ENCODE measurements at places on chromosomes 5 and 9. TPM values are rescaled to one million over a fixed set of nuclear protein-coding genes. Genes with fewer than 3 reads are reported as not detected.

TMC1 gene
- total RNA-seq, result not detected

PFN3 gene
- not detected for total RNA-seq

SEMA6A gene
- total RNA-seq, result 109 TPM

NEURL1B gene
- total RNA-seq, result 97.2 TPM

DNA sequence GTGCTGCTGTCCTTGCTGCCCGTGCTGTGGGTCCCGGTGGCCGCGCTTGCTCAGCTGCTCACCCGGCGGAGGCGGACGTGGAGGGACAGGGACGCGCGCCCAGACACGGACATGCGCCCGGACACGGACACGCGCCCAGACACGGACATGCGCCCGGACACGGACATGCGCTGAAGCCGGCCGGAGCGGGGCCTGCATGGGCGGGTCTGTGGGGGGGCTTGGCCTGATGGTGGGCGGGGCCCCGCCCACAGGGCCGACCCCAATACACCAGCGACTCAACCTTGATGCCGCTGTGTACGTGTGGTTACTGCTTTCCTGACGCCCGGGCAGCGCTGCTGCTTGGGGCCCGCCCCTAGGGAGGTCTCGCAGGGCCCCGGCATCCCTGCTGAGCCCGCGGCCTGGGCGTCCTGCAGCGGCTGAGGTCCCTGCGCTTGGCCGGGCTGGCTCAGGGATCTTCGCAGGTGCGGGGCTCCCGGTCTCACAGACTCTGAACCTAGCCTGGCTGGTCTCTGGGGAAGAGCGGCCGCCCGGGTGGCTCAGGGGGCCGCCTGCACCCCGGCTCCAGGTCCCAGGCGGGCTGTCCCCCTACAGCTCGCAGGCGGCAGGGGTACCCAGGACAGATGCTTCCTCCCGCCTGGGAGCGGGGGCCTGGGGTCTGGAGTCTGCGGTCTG, 20.9 kb downstream of the SLC6A18 start:
- peaks cover under 1% of the 10 kb centered on the region for H3K4me1 ChIP-seq
- H3K4me3 ChIP-seq, result no peak overlapping the region
- H3K27ac ChIP-seq, result no peak overlapping the region
- H3K27me3 ChIP-seq, result no peaks in the 10 kb centered on the region
- H3K36me3 ChIP-seq, result no peaks in the 10 kb centered on the region

DNA sequence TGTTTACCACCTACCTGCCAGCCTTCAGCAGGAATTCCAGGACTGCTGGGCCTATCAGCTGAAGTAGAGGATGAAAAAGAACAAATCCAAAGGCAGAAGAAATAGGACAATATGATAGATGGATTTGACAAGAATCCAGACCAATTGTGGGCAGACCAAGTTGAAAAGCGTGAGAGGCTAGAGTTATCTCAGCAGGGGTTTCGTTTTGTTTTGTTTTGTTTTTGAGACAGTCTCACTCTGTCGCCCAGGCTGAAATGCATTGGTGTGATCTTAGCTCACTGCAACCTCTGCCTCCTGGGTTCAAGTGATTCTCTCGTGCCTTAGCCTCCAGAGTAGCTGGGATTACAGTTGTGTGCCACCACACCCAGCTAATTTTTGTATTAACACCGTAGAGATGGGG, 113.2 kb downstream of the PALM2AKAP2 start:
- H3K27me3 ChIP-seq, result no peaks in the 10 kb centered on the region
- H3K4me1 ChIP-seq, result no peaks in the 10 kb centered on the region
- no peak for DNase-seq

DNA sequence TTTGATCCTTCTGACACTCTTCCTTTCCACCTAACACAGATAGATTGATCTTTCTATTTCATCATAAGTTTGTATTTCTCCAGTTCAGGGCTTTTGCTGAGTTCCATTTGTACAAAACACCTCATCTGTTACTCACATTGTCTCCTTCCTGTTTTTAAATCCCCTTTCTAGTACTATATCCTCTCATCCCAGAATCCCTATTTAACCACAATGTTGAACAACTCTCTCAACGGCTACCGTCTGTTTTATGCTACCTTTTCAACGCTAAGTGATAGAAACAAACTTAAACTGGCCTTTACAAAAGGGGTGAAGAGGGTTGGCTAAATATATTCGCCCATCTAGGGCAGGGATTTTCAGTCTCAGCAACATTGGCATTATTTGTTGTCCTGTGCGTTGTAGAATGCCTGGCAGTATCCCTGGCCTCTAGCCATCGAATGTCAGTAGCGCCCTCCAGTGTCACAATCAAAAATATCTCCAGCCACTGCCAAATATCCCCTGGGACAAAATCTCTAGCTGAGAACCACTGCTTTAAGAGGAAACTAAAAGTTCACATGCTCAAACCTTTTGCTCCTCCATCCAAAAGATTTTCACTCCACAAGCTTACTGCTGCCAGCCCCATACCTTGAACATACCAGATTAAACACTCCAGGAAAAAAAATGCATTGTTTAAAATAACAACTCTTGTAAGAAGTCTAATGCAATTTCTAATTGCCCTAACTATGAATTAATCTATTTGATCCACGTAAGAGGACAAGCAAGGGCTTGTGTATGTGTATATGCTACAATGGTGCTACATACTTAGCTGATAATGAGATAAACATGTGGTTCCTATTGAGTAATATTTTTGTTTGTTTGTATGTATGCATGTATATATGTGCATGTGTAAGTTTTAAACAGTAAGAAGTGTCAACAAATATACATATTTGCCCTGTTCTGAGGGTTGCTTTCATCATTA, 344.0 kb downstream of the PTPRD start:
- DNase-seq, result no peak
- H3K4me3 ChIP-seq, result no peak overlapping the region

DNA sequence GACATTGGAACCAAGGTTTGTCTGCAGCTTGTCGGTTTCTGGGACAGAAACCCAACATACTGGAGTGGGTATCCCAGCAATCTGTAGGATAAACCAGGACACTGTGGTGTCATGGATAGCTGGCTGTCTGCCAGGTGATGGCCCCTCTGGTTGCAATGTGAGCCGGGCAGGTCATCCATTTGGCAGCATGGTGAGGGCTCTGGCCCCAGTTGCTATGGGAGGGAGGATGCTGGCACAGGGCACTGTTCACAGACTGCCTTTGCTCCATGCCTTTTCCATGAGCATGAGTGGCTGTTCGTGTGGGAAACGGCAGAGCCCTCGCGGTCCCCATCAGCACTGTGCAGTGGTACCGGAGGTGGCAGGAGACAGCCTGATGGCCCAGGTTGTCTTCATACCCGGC, 6.4 kb downstream of the S1PR3 start:
- no peaks in the 10 kb centered on the region for H3K4me1 ChIP-seq
- no peak overlapping the region for H3K4me3 ChIP-seq
- no peaks in the 10 kb centered on the region for H3K36me3 ChIP-seq

- H3K27ac ChIP-seq, result no peak overlapping the region
- H3K36me3 ChIP-seq, result no peaks in the 10 kb centered on the region
- peaks cover 5% of the 10 kb centered on the region for H3K4me1 ChIP-seq
- H3K27me3 ChIP-seq, result no peaks in the 10 kb centered on the region
Observed at GRCh38 chr9:33377089-33377715, 25.2 kb downstream of the AQP7 start.

DNA sequence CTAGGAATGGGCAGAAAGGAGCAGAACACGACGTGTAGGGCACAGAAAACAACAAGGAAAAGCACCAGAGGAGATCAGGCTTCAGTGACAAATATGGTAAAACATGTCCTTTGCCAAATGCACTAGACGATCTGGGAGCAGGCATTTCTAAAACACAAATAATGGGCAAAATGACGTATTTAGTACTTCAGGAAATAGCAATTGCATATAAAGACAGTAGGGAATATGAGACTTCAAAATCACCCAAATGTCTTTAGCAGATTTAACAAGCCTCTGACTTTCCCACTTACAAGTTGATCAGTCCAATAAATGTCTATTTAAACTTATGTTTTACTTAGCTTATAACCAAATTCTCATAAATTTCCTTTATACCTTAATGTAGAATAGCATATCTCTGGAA, 969.6 kb upstream of the C9orf72 start:
- DNase-seq, result no peak
- H3K4me1 ChIP-seq, result no peaks in the 10 kb centered on the region
- H3K4me3 ChIP-seq, result no peak overlapping the region
- no peak overlapping the region for H3K27ac ChIP-seq
- H3K27me3 ChIP-seq, result no peaks in the 10 kb centered on the region

- no peaks in the 10 kb centered on the region for H3K36me3 ChIP-seq
- no peaks in the 10 kb centered on the region for H3K4me1 ChIP-seq
- H3K27me3 ChIP-seq, result no peaks in the 10 kb centered on the region
- peak; percentile 56 for DNase-seq
Observed at GRCh38 chr9:2181792-2182191, 166.6 kb downstream of the SMARCA2 start.

DNA sequence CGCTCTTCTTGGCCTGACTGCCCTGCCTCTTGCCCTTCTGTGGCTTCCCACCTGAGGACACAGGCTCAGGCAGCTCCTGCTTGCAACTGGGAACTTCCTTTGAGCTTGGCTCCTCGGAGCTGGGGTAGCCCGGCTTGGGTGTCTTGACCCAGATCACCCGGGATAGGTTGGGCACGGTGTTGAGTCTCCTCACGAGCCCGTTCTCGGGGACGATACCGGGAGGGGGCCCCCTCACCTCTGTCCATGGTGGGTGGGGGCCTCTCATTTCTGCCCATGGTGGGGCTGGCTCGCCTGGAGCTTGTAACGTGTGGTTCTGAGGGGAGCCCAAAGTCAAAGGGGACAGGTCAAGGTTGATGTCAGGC, 7.8 kb upstream of the DDX41 start:
- H3K27ac ChIP-seq, result no peak overlapping the region
- H3K4me1 ChIP-seq, result no peaks in the 10 kb centered on the region
- no peaks in the 10 kb centered on the region for H3K36me3 ChIP-seq
